ENCODE measurements at places on chromosomes 7 and 10.
A peak's percentile ranks its signal among the peaks of the same experiment; 100 is the strongest.

DNA sequence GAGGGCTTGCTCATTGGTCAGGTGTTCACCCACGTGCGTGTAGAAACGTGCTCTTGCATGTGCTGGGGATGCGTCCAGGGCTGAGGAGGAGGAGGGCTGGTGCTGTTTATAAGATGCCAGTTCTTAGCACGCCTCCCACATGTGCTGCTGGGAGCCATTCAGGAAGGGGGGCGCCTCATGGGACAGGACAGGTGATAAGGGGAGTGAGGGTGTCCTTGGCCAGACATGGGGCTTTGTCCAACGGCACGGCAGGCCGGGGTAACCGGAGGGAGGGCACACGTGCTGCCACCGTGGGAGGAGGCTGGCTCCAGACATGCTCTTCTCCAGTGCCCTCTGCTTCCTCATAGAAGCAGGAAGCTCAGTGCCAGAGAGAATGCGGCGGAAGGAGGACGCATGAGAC, 150.0 kb downstream of the ZMYND11 start:
- no peak for DNase-seq

GRCh38 chr10:85926136-85926535, 440.5 kb downstream of the GRID1 start:
- DNase-seq: no peak

- no peak for DNase-seq
Observed at GRCh38 chr7:113026941-113027340, 59.7 kb downstream of the GPR85 start.

DNA sequence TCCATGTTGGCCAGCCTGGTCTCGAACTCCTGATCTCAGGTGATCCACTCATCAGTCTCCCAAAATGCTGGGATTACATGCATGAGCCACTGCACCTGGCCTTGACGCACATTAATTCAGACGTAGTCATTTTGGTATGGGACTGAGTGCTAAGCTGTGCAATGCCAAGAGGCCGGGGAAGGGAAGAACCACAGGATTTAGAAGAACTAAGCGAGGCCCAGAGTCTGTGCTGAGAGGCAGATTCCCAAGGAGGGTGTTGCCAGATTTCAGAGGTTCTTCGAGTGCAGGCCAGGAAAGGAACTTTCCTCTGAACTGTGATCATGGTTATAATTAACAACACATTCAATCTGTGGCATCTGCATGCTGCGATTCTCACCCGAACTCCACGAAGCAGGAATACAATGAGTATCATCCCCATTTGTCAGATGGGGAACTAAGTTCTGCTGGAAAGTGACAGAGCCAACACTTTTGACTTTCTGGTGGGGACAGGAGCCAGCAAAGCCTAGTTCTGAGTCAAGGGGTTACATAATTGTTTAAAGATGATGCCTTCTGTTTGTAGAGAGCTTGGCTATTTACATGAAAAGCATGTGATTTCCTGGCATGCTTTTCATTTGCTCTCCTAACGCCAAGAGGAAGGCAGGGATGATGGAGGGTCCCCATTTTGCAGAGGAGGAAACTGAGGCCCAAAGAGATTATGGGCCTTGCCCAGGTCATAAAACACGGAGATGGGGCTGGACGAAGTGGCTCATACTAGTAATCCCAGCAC, 6.2 kb upstream of the ZAN start:
- DNase-seq: no peak

GRCh38 chr7:140679186-140679585, 6.4 kb downstream of the ADCK2 start:
- no peak for DNase-seq

- peak; percentile 18 for DNase-seq
Observed at GRCh38 chr7:123871998-123872867, 27.3 kb downstream of the HYAL4 start.

DNA sequence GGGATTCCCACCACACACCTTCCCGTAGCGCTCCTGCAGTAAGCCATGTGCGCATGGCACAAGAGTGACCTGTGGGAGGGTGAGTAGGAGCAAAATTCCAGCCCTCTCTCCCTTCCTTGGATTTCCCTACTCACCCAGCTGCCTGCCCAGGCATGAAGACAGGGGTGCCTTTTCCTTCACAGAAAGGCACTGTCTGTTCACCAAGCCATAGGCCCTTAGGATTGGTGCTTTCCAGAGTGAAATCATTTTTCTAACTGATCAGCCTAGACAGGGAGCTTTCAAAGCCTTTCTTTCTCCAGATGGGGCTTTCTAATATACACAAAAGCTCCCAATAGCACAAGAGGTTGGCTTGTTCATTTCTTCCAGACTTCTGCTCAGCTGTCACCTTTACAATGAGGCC, 79.7 kb downstream of the CTTNBP2 start:
- DNase-seq: no peak

DNA sequence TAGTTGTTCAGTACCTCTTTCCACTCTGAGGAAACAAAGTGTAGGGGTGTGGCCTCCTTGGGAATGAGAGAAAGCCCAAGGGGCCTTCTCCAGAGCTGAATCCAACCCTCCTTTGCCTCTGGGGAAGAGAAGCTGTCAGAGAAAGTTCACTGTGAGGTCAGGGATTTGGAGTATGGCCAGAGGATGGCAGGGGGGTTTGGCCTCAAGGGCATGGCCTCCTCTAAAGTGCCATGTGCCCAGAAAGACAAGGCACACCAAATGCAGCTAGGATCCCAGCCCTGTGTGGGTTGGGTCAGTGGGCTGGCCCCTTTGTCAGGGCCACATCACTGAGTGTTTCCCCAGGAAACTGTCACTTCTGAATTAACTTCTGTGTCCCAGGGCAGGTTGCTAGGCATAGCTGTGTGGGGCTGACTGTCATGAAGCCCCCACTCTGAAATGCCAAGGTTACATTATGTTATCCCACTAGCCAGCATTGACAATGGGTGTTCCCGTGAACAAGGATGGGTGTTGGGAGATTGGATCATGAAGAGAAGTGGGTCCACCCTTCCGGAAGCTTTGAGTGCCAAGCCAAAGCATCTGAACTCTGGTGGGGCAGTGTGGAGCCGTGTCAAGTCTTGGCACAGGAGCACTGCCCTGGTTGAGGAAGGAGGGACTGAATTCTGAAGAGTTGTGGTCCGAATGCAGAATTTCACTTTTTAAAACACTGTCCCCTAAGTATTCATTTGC, 123.3 kb downstream of the ZMIZ1 start:
- DNase-seq: no peak

GRCh38 chr7:24932815-24933214, 47.2 kb downstream of the OSBPL3 start:
- DNase-seq: no peak

GRCh38 chr7:121562259-121562658, 166.2 kb upstream of the FAM3C start:
- no peak for DNase-seq

- DNase-seq: no peak
Observed at GRCh38 chr7:38199782-38200181, 21.7 kb downstream of the STARD3NL start.

- no peak for DNase-seq
Observed at GRCh38 chr10:119782981-119783664, 57.3 kb downstream of the INPP5F start.

- no peak for DNase-seq
Observed at GRCh38 chr10:87677595-87677994, 17.9 kb downstream of the PAPSS2 start.

DNA sequence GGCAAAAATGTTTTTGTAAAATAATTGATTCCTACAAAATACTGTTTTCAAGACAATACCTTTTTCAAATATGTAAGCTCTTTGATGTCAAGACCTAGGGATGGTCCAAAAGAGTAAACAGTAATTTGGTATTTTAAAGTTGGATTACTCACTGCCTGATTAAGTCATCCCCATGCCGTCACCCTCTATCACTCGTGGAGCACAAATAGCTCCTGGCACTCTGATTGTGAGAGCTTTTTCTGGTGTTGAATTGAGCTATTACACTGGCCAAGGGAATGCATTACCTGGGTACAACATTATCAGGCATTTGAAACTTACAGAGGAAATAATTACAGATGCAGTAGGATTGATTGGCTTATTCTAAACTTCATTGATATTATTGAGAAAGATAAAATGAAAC, 231.9 kb upstream of the GRM3 start:
- no peak for DNase-seq

DNA sequence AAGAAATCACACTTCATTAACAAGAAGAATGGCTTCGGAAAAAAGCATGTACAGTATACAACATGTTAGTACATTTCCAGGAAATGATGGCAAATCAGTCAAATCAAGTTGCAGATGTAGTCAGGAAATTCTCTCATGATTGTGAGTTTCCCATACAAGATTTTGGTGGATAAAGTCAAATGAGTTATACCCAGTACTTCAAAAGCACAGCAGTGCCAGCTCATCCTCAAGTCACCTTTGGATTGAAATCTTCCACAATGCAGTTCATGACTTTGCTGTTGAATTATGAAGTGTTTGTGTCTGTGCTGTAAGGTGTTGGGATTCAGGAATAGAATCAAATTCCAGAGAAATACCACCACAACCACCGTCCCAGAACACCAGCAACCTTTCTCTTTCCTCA, 301.3 kb upstream of the BMPER start:
- DNase-seq: no peak
